ENCODE measurements at places on chromosomes 3 and 15. TPM values are rescaled to one million over a fixed set of nuclear protein-coding genes. Genes with fewer than 3 reads are reported as not detected.

Gene C3orf20
- total RNA-seq = not detected

- no peak for DNase-seq
Measured at GRCh38 chr3:60810881-60811280, 440.4 kb downstream of the FHIT start.

Gene GNAT1
- total RNA-seq = not detected

GRCh38 chr3:76694063-76694462 lies 345.8 kb upstream of the ROBO2 start:
- no peak for DNase-seq

- no peak for DNase-seq
Measured at GRCh38 chr3:173410849-173411248, 13.3 kb downstream of the NLGN1 start.

GRCh38 chr3:46948830-46949671 lies 27.5 kb downstream of the CCDC12 start:
- peak; percentile 73 for DNase-seq

Gene ACP3
- 0.12 TPM for total RNA-seq

DNA sequence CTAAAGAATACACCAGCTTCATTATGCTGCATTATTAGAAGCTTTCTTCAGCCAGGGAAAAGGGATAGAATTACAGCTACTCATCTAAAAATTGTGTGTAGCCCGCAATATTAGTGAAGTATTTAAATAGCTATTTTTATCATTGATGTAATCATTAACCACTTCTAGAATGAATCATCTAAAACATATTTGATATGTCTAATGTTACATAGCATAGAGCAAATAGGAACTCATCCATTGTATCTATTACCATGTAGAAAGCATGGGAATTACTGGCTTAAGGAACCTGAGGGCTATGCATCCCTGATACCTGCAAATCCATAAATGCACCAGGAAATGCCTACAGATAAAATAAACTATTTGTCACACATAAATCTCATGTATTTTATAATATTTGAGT lies 54.5 kb upstream of the VGLL3 start:
- no peak for DNase-seq

Gene PGBD4
- 0.98 TPM for total RNA-seq

Measured in right lobe of liver (tissue), 6 donors.